ENCODE measurements at places on chromosomes 7 and 10. TPM values are rescaled to one million over a fixed set of nuclear protein-coding genes. Genes with fewer than 3 reads are reported as not detected.

DNA sequence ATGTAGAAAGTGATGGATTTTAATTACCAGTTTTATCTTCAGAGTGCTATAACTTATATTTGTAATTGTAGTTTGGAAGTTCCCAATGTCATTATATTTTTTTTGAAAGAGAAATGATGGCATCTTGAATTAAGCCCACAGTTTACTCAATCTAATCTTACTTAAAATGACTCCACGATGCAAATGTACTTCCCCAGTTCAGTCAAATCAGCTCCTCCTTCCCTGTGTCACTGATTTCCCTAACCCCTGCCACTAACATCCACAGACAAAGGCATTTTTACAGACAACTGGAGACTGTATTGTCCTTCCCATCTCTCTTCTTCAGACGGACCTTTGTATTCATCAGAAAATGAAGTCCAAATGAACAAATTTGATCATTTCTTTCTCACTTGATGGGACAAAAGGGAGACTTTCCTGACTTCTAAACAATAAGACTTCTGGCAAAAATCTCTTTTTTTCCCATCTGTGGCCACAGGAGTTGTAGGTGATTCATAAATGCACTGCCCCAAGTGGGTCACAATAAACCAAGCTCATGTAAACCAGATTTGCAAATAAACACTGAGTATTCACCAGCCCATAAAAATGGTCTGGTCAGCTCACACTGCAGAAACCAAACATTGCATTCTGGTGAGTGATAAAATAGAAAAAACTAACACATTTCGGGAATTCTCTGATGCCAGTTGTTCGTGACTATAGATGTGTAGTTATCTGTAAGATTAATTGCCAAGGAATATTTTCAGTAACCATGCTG is 162.9 kb downstream of the FANK1 start:
- no peak overlapping the region for H3K4me3 ChIP-seq
- peaks cover 18% of the 10 kb centered on the region for H3K27me3 ChIP-seq
- H3K36me3 ChIP-seq: no peaks in the 10 kb centered on the region
- H3K4me1 ChIP-seq: peaks cover 26% of the 10 kb centered on the region

OR2A42 gene
- not detected for total RNA-seq

CLCN1 gene
- total RNA-seq: not detected

MYH16 gene
- total RNA-seq: 0.18 TPM

DNA sequence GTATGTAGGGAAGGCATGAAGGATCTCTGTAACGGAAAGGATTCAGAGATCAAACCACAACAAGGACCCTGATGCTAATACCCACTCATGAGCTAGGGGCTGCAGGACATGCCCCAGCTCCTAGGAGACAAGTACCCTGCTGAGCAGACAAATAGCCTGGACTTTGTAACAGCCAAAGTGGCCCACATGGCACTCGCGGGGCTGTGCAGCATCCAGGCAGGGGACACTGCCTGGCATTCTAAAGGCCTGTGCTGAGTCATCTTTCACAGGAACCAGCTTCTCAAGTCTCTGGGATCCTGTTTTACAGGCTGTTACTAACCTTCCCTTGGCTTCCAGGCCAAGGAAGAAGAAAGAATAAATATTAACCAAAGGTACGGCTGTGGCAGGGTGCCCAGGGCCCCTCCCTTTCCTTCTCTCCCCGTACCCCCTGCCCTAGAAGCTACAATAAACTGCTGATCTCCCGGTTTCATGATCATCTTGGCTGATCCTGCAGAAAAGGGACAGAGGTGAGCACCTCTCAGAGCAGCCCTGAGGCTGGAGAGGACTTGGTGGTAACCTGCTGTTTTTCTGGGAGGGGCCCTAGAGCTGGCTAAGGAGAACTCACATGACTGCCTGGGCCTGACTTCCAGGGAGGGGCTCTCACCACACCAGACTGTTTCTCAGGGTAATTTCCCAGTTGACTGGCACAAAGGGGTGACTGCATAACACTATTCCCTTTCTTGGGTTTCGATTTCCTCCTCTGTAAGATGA is 4.2 kb upstream of the RPEL1 start:
- peak; percentile 50 for DNase-seq
- peak overlapping the region; percentile 21 for H3K27ac ChIP-seq
- H3K4me3 ChIP-seq: no peak overlapping the region
- H3K27me3 ChIP-seq: no peaks in the 10 kb centered on the region
- no peaks in the 10 kb centered on the region for H3K36me3 ChIP-seq
